Activated naive CD8-positive, alpha-beta T cell treated with anti-CD3 and anti-CD28 coated beads, Interleukin-2, amount 10 ng/mL, durations not matched to agents 7 days and 5 days (primary cell): ENCODE measurements at places on chromosomes 4 and X. TPM values are rescaled to one million over a fixed set of nuclear protein-coding genes. Genes with fewer than 3 reads are reported as not detected.

DNA sequence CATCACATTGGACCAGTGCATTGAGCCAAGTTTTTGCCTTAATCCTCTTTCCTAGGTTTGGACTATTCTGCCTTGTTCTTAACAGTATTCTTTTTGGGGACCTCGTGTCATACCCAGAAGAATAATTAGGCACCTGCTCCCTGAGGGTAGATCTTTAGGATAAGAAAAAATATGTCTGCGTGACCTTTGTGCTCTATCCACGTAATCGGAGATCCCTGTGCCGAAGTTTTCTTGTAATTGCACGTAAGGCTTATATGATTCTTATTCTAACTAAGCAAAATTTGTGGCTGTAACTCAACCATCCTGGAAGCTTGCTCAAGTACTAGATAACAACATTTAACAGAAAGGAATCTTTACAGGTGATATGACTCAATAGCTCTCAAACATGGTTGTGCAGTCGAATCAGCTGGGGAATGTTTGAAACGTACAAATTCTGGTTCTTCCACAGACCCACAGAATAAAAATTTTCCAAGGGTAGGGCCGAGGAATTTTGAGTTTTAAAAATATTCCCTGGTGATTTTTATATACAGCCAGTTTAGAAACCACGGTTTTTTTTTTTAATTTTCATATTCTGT lies 344.3 kb downstream of the GBA3 start:
- H3K27ac ChIP-seq, result no peak overlapping the region
- no peak for DNase-seq
- H3K4me3 ChIP-seq, result no peak overlapping the region
- H3K27me3 ChIP-seq, result no peaks in the 10 kb centered on the region

DNA sequence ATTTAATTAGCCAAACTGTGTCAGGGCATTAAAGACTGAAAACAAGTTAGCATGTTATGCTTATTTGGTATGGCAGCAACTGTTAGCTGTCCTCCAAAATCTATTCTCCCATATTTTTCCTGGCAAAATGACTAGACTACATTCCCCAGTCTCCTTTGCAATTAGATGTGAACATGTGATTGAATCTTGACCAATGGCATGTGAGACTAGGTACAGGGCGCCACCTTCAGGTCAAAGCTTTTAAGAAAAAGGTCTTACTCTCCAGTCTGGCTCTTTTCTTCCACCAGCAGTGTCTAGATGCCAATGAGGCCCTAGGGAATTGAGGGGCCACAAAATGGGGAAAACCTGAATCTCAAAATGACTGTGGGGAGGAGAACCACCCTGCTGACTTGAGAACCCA lies 408.2 kb downstream of the SMARCA1 start:
- no peaks in the 10 kb centered on the region for H3K27me3 ChIP-seq
- H3K4me1 ChIP-seq, result no peaks in the 10 kb centered on the region
- no peaks in the 10 kb centered on the region for H3K36me3 ChIP-seq
- no peak overlapping the region for H3K4me3 ChIP-seq

- no peak overlapping the region for H3K27ac ChIP-seq
- peaks cover 34% of the 10 kb centered on the region for H3K36me3 ChIP-seq
- no peak for DNase-seq
- no peaks in the 10 kb centered on the region for H3K27me3 ChIP-seq
- no peaks in the 10 kb centered on the region for H3K4me1 ChIP-seq
- no peak overlapping the region for H3K4me3 ChIP-seq
These were observed 39.2 kb upstream of the CPLX1 start for GRCh38 chr4:865121-865465.

The WDR13 gene
- total RNA-seq, result 45.6 TPM
